HT-29 (cell line): ENCODE measurements at places on chromosomes 3 and 15. TPM values are rescaled to one million over a fixed set of nuclear protein-coding genes. Genes with fewer than 3 reads are reported as not detected.
A peak's percentile ranks its signal among the peaks of the same experiment; 100 is the strongest.

The PPIB gene
- total RNA-seq = 627 and 667 TPM in 2 replicates

The C3orf20 gene
- not detected in 2 replicates for total RNA-seq

The PLA2G4D gene
- 0.03 TPM in 1 of 2 replicates, not detected in the other for total RNA-seq

The TP53BP1 gene
- 38.1 and 39.4 TPM in 2 replicates for total RNA-seq

The TMEM207 gene
- total RNA-seq = not detected in 2 replicates

The HRG gene
- total RNA-seq = not detected in 2 replicates

DNA sequence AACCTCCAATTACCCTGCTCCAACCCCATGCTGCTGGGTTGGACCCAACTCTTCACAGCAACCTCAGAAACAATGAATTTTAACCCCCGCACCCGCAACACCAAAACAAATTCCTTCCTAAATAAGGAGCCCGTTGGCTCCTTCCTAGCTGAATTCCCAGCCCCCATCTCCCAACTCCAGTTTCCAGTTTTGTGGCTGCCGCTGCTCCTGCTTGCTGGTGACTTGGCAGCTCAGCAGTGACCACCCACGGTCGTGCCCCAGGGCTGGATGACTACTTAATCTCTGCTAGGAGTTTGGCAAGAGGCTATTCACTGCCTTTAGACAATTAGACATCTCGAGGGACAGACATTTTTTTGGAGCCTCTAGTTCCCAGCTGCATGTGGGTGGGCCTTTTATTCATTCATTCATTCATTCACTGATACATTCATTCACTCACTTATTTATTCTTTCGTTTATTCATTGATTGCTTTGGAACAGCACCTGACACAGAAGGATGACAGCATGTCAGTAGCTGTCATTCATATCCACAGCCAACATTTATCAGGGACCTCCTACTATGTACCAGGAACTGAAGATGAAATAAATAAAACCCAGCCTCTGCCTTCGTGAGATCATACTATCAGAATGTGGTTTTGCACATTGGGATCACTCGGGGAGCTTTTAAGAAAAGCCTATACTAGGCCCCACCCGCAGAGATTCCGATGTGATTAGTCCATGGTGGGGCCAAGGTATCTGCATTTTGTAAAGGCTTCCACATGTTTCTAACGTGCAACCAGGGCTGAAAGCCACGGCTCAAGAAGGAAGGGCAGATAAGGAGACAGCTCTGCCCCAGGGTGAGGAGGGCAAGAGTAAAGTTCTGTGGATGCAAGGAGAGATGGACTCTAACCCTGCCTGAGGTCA is 256.5 kb downstream of the SHQ1 start:
- DNase-seq = no peak

DNA sequence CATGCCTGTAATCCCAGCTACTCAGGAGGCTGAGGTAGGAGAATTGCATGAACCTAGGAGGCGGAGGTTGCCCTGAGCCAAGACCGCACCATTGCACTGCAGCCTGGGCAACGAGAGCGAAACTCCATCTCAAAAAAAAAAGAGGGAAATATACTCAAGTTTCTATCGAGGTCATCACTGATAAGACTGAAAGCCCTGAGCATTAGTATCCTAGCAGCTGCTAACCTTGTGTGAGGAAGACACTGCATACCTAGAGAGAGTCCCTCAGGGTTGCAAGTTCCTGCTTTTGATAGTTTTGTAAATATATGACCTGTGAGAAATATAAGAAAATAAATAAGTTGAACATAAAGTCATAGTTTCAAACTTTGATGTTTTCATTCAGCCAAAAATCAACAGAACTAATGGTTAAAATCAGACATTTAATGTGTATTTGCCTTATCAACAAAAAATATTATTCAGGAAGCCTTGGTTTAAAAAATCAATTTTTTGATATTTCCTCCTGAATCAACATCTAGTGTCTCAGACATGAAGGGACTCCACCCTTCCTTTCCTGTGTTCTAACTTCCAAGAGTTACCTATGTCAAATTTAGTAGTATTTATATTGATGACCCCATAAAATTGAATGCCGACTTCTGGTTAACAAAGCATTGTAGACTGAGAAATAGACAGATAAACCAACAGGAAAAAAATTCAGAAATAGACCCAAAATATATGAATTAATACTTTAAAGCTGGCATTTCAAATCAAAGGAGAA is 19.8 kb upstream of the USP3 start:
- DNase-seq = no peak

DNA sequence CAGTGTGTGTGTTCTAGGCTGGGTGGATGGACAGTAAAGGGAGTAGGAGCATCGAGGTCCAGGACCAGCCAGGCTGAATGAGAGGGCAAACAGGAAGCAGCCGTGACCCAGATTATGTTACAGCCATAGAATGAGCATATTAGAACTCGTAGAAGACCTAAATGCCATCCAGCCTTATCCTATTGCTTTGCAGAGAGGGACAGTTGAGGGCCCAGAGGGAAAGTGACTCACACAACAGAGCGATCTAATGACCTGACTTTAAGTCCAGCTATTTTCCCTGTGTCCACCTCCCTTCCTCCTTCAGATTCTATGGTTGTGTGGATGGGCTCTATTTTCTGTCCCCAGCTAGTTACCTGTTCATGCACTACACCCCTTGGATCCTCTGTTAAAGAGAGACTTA is 634.1 kb upstream of the TBL1XR1 start:
- DNase-seq = no peak

- peak; percentile 90 for DNase-seq
These were observed 15.8 kb upstream of the ABHD17C start for GRCh38 chr15:80679167-80679803.

DNA sequence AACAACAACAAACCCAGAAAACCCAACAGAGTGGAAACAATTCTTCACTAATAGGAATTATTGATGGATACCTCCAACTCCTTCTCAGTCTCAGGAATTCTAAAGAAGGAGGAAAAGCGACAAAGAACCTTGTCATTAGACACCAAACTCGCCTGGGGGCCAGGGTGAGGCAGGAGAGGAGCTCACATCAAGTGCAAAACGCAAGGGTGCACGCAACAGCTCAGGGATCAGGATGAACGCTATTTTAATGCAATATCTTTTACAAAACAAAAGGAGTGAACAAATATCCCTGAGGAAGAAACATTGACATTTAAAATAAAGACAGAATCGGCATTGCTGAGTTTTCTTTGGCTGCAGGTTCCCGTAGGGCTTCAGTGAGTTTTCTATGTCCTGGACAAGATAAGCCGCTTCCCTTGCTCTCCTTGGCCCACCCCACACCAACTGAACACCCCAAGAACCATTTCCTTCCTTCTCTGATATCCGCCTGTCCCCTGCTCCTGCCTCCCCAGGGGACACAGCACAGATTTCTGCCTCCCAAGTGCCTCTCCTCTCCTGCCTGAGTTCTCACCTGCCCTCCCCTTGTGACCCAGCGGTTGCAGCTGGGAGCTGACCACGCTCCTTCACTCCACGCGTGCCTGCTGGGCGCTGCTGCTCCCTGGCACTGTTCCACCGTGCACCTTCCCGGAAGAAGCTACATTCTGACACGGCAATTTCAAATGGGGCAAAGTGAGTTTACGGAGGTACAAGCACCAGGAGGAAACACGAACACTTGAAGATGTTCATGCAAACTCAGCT is 63.0 kb downstream of the ATP10A start:
- no peak for DNase-seq

DNA sequence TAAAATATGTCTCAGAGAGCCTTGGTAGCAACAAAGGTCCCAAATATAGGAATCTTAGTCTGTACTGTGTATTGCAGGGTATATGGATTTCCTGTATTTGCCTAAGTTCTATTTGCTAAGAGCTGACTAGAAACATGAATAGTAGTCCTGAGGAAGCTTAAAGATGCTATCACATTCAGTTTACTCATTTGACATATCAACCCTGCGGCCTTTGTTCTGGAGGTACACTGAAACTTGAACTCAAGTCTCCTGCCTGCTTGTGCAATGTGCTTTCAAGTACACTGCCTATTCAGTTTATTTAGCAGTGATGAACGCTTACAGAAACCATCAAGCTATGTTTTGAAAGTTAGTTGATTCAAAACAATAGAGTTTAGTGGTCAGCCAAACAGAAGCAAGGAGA is 21.1 kb downstream of the IL1RAP start:
- DNase-seq = no peak

GRCh38 chr3:172161959-172162358 is 122.6 kb downstream of the FNDC3B start:
- no peak for DNase-seq

DNA sequence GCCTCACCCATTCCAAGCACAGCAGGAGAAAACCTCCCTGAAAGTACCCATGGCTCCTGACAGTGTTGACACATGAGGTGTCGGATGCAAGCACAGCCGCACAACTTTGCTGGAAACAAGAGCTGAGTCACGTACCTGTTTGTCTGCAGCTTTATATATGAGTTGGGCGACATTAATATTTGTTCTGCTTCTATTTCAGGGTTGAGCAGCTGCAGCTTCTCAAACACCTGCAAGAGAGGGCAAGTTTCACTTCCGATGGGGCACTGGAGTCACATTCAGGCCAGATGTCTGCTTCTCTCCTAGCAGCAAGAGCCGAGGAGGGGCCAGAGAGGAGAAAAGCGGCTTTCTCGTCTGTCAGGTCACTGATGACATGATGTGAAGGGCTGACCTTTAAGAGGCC is 88.0 kb downstream of the NUP210 start:
- DNase-seq = no peak

DNA sequence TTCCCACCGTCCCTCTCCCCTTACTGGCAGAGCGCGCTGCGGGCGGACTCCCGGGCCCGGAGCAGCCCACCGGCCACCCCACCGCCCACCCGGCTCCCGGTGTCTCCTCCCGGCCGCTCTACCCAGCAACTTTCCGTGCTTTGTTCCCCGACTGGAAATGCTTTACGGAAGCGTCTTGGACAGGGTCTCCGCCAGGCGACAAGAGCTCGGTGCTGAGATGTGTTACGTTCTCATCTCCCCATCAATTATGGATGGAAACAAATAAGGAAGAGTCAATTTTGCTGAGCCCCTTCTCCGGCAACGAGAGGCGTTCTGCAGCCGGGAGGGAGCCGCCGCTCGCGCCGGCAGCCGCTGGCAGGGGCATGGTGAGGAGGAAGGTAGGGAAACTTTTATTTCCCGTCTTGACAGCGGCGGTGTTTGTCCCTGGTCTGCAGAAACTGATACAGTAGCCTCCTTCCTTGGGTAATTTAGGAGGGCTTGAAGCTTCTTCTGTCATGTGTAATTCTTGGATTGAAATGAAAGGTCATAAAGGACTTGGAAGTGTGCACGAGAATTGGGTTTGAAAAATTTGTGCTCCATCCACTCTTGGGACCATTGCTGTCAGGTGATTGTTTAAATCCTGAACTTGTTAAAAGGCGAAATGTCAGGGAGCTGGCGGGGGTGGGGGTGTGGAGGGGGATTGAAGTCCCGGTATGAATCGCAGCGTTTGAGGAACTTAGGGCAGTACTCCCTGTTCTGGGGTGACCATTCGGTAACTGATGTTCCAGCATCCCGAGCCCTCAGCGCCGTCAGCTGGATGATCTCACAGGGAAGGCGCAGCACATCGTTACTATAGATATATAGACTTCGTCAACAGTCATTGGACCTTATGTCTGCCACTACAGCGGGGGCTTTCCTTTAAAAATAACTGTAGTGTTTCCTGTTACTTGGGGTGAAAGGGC is 1.5 kb downstream of the SEMA6D start:
- DNase-seq = no peak

DNA sequence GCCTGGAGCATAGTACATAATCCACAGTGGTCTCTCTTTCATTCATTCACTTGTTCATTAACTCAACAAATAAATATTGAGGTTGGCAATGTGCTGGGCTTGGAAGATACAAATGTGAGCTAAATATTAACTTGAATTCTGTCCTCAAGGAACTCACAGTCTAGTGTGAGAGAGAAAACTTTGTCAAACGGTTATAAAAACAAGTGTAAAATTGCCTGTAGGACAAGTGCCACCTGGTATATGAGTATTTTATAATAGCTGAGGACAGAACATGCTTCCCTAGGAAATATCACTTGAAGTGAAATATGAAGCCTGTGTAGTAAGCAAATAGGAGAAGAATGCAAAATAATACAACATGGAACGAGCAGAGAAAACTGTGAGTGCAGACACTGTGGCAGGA is 173.1 kb upstream of the CMC1 start:
- DNase-seq = no peak
